ENCODE measurements at places on chromosomes 11 and 22.

DNA sequence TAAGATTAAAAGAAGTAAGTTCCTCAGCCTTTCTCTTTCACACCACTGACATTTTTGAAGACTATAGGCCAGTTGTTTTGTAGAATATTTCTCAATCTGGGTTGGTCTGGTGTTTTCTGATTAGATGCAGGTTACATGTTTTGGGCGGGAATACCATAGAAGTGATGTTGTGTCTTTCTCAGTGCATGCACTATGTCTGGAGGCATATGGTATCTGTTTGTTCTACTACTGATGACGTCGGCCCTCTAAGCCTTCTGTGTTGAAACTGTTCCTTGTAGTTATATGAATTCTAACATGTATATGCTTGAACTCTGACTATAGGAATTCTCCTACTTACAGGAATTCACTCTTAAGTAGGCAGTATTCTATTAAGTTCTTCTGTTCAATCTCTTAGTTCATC is 21.6 kb downstream of the ZFTA start:
- DNase-seq, result no peak

DNA sequence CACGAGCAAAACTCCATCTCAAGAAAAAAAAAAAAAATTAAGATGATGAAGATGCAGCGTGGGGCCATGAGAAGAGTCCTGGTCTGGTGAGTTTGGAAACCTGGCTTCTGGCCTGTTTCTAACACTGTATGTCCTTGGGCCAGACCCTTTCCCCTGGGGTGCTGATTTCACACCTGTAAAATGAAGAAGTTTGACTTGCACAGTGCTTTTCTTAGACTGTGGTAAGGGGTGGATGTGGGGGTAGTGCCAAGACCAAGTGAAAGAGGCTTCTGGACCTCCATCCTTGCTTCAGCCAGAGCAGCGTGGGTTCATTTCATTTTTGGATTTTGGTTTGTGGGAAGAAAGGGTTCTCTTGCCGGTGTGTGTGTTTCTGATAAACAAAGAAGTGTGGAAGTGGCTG is 42.1 kb downstream of the PTPRJ start:
- no peak for DNase-seq

- no peak for DNase-seq
These were observed 4.1 kb upstream of the TSSC4 start for GRCh38 chr11:2396471-2396870.

GRCh38 chr11:3609416-3610265 is 32.2 kb downstream of the ART5 start:
- no peak for DNase-seq

GRCh38 chr11:19071255-19071654 is 10.7 kb upstream of the MRGPRX2 start:
- peak; percentile 46 for DNase-seq

DNA sequence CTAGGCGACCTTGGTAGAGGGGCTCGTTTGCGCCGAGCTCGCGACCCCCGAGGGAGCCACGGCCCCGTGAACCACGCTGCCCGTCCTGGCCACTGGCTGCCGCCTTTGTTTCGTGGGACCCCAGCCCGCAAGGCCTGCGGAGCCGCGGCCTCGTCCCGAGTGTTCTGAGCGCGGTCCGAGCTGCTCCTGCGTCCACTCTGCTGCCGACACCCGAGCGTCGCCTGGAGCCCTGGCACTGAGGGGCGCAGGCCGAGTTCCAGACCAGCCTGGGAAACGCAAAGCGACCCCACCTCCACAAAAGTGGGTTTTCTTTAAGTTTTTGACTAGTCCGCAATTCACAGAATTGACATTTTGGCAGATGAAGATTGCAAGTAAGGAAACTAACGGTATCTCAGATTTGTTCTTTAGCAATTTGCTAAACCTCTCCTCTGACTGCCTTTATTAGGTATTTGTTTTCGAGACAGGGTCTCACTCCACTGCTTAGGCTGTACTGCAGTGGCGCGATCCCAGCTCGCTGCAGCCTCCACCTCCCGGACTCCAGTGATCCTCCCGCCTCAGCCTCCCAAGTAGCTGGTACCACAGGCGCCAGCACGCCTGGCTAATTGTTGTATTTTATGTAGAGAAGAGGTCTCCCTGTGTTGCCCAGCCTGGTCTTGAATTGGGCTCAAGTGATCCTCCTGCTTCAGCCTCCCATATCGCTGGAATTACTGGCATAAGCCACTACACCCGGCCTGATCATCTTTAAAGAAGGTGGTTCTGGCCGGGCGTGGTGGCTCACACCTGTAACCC is 879 bp upstream of the RNH1 start:
- DNase-seq, result no peak

- DNase-seq, result no peak
These were observed 8.5 kb upstream of the SLC25A18 start for GRCh38 chr22:17554814-17555213.

DNA sequence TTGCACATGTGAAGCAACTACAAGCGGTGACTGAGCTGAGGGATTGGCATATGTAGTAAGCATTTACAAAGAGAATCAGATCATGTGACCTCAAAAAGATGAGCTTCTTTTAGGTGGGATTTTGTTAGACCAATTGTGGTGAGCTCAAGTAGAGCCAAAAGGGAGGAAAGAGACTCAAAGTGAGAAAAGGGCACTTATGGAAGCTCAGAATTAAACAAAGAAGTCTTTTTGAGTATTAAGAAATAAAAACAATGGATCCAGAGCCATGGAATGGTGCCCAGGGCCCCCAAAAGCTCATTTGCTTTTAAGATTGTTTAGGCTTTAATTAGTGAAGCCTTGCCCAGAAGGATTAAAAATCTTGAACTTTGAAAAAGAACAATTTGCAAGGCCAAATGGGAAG is 246.7 kb upstream of the MPPED2 start:
- no peak for DNase-seq

- no peak for DNase-seq
These were observed 522 bp downstream of the TOB2 start for GRCh38 chr22:41446057-41446501.

DNA sequence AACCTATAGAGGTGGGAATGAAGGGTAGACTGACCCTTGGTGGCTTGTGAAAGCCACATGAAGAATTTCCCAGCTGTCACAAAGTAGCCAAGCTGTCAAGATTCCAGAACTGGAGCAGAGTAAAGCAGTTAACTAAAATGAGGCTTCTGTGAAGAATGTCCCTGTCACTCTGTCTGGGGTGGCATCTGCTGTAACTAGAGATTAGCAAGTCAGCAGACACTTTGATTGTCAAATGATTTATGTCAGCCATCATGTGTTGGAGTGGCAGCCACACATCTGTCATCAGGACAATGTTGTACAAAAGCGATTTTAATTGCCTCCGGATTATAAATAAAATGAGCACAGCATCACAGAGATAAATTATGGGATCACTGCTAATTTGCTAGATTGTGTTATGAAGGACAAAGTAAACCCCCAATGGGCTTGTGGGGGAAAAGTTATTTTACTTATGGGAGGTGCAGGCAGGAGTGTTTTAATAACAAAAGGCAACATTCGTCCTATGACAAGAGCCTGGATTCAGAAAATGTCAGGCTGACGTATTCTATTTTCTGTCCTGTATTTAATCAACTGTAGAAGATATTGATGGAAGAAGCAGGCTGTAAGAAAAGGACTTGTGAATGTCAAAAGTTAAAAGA is 270.9 kb downstream of the FAM181B start:
- DNase-seq, result no peak

GRCh38 chr11:104366321-104366734 is 202.4 kb upstream of the PDGFD start:
- DNase-seq, result no peak

DNA sequence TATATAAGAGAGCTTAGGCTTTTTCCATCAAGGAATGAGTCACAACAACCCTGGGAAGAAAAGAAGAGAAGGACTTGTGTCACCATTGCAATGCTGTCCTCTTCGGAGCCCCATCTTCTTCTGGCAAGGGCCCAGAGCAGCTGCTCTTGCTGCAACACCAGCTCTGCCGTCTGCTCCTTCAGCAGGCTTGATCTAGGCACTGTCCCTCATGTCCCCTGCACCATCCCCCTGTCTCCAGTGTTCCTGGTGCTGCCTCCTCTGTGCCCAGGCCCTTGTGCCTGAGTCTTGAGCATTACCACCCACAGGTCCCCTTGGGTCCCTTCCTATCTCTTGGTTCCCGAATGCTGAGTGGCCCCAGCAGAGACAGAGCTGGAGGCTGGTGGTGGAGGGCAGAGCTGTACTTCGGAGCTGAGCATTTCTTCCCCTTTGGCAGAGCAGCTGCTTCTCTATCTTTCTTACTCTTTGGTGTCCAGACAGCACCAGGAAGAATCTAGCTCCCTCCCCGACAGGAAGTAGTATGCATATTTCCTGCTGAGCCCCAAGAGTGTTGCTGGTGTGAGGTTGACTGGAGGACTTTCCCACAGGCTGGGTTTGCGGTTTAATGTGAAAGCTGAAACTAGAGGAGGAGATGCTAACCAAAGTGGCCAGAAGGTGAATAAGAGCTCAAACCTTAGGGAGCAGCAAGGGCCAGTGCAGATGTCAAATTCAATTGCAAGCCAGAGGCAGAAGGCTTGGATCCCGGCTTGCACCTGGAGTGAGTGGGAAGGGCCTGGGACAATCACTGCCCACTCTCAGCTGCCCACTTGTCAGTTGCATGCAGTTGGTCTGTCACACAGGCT is 27.8 kb downstream of the WEE1 start:
- DNase-seq, result no peak

GRCh38 chr11:122900587-122901202 is 18.1 kb downstream of the JHY start:
- DNase-seq, result no peak

GRCh38 chr11:17722000-17722643 is 2.8 kb downstream of the MYOD1 start:
- DNase-seq, result no peak

- no peak for DNase-seq
These were observed 112.2 kb upstream of the CLMP start for GRCh38 chr11:123307276-123307675.

GRCh38 chr22:20750461-20751184 is 23.3 kb upstream of the SERPIND1 start:
- no peak for DNase-seq

DNA sequence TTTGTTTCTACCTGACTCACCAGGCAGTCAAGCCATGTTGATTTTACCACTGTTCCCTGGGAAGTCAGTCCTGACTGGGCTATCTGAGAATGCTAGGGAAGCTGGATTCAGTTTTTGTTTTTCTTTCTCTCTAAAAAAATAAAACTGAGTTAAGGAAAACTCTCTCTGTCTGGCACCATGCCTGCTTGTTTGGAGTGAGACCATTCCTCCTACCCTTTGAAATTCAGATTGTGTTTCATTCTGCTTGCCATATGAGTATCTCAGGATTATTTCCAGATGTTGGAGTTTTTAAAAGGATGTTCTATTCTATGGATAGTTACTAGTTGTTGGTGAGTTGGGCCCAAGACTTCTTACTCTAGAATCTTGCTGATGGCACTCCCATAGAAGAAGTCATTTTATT is 1917.0 kb downstream of the LRRC4C start:
- DNase-seq, result no peak

GRCh38 chr11:58055806-58056401 is 25.2 kb downstream of the OR6Q1 start:
- no peak for DNase-seq

DNA sequence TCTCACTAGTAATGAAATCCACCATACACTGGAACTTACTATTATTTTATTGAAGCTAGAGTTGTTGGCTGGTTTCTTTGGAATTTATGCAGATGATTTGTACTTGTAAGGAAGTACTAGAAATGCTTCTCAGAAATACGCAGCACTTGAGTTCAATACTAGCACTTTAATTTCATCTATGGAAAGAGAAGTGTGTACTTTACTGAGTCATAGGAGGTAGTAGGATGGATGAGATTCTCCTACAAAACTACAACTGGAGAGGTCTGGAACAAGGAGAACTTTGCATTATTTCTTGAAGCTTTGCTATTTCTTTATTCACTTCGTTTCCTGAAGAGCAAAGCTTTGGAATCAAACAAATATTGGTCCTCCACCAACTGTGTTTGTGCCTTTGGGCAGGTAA is 44.1 kb upstream of the CCDC90B start:
- DNase-seq, result no peak

- DNase-seq, result no peak
These were observed 7.3 kb upstream of the PKNOX2 start for GRCh38 chr11:125157118-125157733.

- DNase-seq, result no peak
These were observed 406.0 kb downstream of the TMEM135 start for GRCh38 chr11:87443707-87444106.

- no peak for DNase-seq
These were observed 48.8 kb downstream of the ARHGAP32 start for GRCh38 chr11:129143335-129143734.

GRCh38 chr11:35600331-35600838 is 17.9 kb upstream of the FJX1 start:
- DNase-seq, result no peak

DNA sequence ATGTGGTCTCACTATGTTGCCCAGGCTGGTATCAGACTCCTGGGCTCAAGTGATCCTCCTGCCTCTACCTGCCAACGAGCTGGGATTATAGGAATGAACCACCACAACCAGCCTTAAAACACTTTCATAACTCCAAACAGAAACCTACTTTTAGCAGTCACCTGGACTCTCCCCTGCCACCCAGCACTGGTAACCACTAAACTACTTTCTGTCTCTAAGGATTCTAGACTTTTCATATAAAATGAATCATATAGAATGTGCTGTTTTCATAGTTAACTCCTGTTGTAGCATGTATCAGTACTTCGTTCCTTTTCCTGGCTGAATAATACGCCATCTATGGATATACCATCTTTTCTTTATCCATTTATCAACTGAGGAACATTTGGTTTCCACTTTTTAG is 29.4 kb upstream of the PISD start:
- no peak for DNase-seq

DNA sequence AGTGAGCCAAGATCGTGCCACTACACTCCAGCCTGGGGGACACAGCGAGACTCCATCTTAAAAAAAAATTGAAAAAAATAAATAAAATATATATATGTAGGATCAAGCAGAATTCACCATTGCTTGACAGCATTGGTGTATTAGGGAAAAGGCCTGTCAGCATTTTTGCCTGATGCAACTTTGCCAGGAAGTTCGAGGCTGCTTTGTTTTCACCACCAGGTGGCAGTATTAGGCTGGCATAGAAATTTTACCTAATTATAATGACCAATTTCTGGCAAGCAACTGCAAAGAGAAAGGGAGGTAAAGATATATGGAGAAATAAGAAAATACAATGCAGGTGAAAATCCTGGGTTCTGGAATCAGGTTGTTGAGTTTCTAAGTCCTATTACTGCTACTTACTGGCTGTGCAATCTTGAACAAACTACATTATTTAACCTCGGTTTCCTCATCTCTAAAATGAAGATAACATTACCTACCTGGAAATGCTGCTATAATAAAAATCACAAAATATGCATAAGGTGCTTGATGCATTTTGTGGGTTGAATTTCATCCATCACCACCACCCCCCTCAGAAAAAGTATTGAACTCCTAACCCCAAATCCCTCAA is 24.7 kb downstream of the LAYN start:
- peak; percentile 26 for DNase-seq

DNA sequence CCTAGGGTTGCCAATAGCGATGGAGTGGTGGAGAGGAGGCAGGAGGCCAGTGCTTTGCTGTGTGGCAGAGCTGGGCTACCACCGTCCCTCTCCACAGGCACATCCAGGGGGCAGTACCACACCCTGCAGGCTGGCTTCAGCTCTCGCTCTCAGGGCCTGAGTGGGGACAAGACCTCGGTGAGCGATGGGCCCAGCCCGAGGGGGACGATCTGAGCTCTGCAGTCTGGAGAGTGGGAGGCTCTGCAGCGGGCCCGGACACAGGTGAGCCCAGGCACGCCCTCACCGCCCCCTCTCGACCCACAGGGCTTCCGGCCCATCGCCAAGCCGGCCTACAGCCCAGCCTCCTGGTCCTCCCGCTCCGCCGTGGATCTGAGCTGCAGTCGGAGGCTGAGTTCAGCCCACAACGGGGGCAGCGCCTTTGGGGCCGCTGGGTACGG is 2.5 kb downstream of the PKP3 start:
- no peak for DNase-seq
